ENCODE measurements at places on chromosomes 1 and 21. TPM values are rescaled to one million over a fixed set of nuclear protein-coding genes. Genes with fewer than 3 reads are reported as not detected.

GRCh38 chr21:46517361-46517760 lies 58.7 kb downstream of the DIP2A start:
- DNase-seq = no peak

DNA sequence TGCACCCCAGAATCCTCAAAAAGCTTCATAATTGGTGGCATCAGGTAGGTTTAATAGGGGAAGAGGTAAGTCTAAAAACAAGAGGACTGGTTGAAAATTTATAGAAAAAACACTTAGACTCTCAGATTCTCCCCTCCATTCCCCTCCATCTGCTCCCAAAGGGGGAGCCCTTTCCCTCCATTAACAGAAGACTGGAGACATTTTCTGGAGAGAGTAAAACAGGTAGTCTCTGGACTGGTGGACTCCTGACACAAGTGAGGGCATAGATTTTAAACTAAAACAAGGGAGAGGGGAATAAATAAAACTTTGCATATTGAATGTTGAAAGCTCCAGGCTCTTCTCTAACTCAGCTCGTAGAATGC lies 54.0 kb upstream of the IPO9 start:
- no peak for DNase-seq

GRCh38 chr1:115642168-115643072 lies 650 bp downstream of the VANGL1 start:
- no peak for DNase-seq

- no peak for DNase-seq
These were observed 7.7 kb upstream of the ATP1A4 start for GRCh38 chr1:160143695-160144094.

CD84 gene
- 13.5 TPM for total RNA-seq

DNA sequence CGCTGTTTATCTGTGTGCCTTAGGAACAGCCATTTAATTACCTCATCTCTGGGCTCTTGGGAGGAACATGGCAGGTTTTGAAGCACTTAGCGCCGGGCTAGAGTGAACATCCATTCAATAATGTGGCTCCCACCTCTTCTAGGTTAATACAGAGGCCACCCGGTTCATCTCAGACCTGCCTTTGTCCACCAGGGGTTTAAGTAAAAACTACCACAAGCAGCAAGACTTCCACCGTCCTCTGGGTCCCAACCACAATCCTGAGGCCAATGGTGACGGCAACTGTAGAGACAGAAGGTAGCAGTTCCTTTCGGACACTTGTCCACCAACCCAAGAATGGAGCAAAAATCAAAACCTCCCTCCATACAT lies 924 bp upstream of the DDOST start:
- DNase-seq = no peak

LHX8 gene
- total RNA-seq = not detected

DNA sequence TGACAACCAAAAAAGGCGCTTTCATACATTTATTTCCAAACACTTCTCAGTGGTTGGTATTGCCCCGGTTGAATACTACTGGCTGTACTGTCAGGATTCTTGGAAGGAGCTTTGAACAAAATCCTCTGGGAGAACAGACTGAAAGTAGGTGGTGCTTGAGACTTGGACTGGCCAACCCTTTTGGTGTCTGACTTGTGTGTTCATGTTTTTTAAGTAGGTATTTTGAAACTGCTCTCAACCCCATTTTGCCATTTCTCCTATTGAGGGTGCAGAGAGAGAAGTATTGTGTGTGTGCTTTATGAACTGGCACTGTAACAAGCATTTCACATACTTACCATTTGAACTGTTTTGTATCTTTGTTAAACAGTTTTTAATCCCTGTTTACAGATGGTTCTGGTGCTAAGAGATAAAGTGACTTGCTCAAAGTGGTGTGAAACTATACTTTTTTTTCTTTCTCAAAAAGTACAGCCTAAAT lies 21.2 kb downstream of the ARID1A start:
- no peak for DNase-seq

DNA sequence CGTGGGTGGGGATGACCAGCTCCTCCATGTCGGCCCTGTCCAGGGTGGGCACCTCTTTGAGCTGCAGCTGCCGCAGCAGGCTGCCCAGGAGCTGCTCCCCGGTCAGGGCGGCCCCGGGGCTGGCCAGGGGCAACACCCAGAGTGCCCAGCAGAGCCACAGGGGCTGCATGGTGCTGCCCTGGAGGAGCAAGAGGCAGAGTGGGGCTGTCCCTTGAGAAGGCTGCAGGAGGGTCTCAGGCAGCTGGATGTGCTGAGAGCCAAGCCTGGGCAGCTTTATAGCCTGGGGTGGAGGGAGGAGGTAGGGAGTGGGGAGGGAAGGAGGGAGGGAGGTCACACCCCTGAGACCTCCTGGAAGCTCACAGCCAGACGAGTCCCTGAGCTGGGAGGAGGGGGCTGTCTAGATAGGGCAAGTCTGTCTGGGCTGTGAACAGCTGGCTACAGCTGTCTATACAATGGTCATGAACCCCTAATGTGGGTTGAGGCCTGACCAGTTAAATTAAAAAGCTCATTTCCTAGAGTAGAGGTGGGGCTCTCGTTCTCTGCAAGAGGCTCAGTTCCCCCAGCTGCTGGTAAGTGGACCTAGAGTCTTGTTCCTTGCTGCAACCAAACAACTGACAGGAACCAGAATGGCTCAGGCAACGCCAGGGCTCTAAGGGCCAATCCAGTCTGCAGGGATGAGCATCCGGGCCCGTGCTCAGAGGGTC lies at the start of gene LEFTY1:
TSS of gene LEFTY1 (minus strand) at position 249 of the 704 bp plus-strand sequence. CDS start at position 169, 80 bp downstream.
- DNase-seq = no peak

- DNase-seq = no peak
These were observed 16.5 kb downstream of the TBX19 start for GRCh38 chr1:168297019-168297730.

TINAGL1 gene
- total RNA-seq = 91.9 TPM

DNA sequence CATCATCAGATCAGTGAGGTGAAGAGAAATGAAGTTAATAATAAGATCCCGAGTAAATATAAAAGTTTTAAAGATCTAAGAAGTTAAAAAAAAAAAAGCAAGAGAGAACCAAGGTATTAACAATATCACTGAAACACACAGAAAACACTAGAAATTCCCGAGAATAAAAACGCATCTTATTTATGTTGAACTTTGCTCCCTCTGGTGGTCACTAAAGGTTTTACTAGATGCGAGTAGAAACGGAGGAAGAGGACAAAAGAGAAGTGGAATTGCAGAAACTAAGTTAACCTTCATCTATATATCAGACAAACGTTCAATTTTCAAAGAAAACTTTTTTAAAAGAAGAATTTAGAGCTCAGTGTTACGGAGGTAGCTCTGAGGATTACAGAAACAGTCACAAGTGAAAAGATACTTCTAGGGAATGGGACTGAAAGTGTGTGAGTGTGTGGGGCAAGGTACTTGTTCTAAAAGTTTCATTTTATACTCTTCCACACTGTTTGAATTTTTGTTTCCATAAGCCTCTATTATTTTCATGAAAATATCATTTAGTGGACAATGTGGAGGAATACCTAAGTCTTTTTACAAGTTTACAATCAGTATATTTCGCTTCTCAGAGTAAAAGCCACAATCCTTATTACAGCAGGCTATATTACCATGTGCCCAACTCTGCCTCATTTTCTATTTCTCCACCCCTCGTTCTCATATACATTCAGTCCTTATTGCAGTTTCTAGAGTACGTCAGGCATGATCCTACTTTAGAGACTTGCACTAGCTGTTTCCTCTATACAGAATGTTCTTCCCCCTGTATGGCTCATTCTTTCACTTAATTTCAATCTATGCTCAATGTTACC lies 19.7 kb downstream of the ACBD6 start:
- no peak for DNase-seq

DNA sequence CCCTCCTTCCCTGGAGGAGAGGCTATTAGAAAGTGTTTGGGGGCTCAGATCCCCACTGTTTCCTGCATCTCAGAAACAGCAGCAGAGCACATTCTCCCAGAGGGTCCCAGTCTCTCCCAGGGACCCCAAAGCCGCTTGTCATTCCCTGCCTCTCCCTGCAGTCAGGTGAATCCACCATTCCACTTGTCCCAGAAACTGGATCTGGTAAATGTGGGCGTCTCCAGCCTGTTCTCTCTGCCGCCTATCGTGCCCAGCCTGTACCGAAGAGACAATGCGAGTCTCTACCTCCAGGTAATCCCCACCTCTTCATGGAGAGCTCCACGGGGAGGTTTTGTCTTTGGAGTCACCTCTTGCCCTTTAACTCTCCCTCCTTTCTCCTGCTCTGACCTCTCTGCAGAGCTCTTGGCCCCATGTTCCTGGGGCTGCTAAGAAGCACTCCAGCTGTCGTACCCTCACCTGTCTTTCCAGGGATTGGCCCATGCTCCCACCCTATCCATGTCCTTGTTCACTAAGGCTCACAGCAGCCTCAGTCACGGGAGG lies 26.9 kb downstream of the INAVA start:
- DNase-seq = no peak

GRCh38 chr1:27940297-27940696 lies 5.5 kb downstream of the SMPDL3B start:
- no peak for DNase-seq

DNA sequence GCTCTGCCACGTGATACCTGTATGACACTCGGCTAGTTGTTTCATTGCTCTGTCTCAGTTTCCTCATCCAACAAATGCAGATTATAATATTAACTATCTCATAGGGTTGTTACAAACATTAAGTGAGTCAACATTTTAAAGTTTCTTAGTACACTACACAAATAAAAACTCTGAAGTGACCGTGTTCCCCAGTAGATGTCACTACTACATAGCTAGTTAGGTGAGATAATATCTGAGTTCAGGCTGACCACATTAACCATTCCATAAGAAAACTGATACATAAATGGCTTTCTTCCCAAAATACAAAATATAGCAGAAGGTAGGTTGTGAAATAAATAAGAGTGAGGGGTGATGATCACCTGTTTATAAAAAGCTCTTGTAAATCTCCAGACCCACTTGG lies 214.1 kb downstream of the NUF2 start:
- DNase-seq = no peak

DNA sequence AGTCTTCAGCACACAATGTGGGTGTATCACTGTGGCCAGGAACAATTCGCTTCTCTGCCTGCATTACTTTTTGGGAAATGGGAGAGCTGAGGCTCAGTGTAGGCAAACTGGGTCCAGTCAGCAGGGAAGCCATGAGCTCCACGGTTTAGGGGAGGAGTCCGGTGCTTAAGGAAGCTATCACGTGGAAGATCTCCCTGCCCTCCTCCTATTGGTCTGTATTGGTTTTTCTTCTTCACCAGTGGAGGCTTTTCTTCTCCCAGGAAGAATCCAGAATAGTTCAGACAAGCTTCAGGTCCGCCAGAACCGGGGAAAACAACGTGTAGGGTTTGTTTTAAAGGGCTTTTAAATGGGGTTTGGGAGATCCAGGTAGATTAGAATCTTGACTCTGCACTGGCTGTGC lies 156.2 kb upstream of the CAMK1G start:
- DNase-seq = no peak

DNA sequence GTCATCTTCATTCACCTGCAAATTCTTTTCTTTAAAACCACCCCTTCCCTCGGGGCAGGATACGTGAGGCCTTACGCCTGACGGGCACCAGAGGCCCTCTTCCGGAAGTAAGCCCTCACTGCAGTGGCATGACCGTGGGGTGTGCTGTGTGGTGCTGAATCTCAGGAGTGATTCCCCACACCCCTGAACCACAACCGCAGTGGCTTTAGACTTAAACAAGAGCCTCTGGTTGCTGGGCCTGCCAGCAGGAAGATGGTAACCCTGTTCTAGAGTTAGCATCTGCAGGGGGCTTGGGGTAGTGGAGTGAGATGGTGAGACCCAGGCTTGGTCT lies 12.1 kb downstream of the BSND start:
- no peak for DNase-seq

DNA sequence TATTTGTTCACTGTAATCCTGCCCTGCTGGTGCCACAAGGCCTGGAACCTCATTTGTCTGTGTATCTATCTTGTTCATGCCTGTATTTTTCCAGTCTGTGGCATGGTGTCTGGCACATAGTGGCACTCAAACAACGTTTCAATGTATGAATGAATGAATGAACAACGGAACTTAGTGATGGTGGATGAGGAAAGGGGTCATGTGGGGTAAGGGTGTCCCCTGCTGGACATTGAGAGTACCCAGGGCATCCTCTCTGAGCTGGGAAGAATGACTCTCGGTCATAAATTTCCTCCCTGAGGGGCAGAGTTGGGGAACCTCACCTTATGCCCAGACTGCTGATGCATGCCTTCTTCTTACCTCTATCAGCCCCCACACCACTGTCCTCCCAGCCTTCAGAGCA lies 18.9 kb upstream of the ZNF683 start:
- no peak for DNase-seq

PRRX1 gene
- total RNA-seq = 169 TPM

- peak; percentile 61 for DNase-seq
These were observed 22.7 kb upstream of the ARF1 start for GRCh38 chr1:228059634-228060457.

DNA sequence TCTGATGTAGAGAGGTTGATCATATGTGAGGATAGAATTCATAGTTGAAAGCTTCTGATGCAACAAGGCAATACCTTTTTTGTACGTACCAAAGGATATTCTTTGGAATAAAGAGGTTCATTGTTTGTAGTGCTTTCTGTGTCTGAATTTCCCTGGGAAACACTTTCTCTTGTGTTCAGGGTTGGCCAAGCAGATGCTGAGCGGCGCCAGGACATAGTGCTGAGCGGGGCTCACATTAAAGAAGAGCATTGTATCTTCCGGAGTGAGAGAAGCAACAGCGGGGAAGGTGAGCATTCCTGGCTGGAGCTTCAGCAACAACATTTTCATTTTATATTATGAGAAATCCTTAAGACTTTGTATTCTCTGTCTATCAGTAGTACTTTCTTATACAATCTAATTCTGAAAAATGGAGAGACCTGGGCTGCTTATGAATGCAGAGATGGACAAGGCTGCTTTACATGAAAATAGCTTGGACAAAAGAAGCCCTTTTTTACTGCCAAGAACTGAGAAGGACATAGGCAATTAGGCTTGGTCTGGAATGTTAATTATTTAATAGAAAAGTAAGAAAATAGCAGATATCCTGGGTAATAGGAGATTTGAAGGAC lies 85.2 kb downstream of the KIF1B start:
- DNase-seq = no peak

GRCh38 chr1:100290291-100290690 lies 24.3 kb downstream of the RTCA start:
- DNase-seq = no peak

DNA sequence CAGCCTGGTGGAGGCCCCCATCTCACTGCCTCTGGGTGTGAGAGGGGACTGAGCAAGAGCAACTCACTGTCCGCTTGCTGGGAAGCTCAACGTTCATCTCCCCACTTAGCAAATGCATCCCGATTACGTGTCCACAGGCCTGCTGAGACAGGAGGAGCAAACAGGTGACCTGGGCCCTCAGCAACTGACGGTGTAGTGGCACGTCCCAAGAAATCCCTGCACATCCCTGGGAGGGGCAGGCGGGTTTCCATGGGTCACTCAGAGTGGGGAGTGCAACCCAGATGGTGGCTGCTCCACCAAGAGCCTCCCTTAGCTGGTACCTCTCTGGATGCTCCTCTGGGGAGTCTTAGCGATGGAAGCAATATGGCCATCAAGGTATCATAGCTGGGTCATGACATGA lies 229.4 kb downstream of the DYRK1A start:
- no peak for DNase-seq
